ENCODE measurements at places on chromosomes 3 and 15. TPM values are rescaled to one million over a fixed set of nuclear protein-coding genes. Genes with fewer than 3 reads are reported as not detected.

DNA sequence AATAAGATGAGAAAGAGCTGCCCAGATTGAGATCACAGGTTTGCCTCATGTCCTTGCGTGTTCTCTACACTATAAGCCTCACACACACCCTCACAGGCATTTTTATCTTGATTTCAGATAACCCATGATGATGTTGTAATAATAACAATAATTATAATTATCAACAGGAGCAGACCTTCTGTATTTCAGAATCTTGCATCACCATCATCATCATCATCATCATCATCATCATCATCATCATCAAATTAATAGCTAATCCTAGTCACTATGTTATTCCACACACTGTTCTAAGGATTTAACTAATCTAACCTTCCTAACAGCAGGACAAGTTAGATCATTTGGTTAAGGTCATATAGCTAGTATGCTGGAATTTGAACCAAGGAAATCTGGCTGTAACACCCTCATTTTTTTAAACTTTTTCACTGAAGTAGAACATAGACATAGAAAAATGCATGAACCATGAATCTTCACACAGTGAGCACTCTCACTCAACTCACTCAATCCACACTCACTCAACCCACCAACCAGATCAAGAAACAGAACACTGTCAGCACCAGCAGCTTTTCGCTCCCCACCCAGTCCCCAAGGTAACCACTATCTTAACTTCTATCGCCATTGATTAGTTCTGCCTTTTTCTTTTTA lies 1.8 kb upstream of the SH2D7 start:
- no peak for DNase-seq
- no peak overlapping the region for H3K4me3 ChIP-seq
- H3K27ac ChIP-seq, result no peak overlapping the region
- no peaks in the 10 kb centered on the region for H3K4me1 ChIP-seq
- H3K27me3 ChIP-seq, result peaks cover 14% of the 10 kb centered on the region

DNA sequence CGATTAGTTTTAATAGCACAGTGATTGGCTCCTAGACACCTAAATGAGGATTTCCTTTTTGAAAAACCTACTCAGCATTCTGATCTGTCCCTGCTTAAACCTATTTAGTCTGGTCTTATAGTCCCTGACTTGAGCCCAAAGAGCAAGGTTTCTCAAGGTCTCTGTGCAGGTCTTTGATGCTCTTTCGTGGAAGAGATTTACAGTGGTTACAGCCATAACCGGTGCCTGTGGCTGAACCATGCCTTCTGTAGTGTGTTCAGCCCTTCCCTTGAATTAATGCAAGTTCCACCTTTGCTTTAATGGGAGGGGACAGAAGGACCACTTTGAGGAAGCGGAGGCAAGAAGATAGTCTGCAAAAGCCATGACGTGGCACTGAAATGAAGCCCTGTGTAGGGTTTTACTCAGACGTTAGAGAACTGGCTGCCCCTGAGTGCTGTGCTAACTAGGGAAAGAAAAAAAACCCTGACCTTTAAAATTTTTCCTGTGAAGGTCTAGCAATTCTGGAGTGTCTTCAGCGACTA lies 43.0 kb downstream of the ZBTB38 start:
- no peak overlapping the region for H3K4me3 ChIP-seq
- H3K27ac ChIP-seq, result no peak overlapping the region
- no peaks in the 10 kb centered on the region for H3K36me3 ChIP-seq
- peaks cover 9% of the 10 kb centered on the region for H3K27me3 ChIP-seq

GRCh38 chr3:49530231-49530630 lies 24.0 kb upstream of the BSN start:
- H3K27ac ChIP-seq, result no peak overlapping the region
- DNase-seq, result no peak
- no peak overlapping the region for H3K4me3 ChIP-seq
- H3K27me3 ChIP-seq, result no peaks in the 10 kb centered on the region
- peaks cover 14% of the 10 kb centered on the region for H3K36me3 ChIP-seq

DNA sequence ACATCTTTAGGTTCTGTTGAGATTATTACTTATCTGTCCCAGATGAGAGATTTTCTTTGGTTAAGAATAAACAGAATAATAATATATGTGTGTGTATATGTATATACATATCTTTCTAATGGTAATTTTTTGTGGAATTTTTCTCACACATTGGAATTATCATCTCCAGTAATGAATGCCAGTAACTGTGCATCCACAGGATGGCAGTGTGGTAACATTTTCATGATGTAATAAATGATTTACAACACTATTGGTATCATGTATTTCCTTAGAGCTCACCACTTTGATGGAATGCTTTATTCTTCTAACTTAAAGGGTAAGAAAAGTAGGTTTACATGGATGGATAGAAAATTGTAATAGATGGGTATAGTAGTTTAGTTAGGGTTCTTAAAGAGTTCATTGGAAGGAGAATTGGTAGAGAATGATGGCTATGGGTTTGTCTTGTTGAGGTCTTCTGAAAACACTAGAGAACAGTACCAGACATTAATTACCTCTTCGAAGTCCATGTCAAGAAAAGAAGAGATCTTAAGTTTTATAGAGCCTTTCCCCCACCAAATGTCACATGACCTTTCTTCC lies 78.1 kb downstream of the STT3B start:
- H3K4me3 ChIP-seq, result no peak overlapping the region
- H3K27ac ChIP-seq, result no peak overlapping the region
- no peak for DNase-seq
- no peaks in the 10 kb centered on the region for H3K4me1 ChIP-seq
- H3K36me3 ChIP-seq, result no peaks in the 10 kb centered on the region

GRCh38 chr3:124132813-124133212 lies 140.9 kb upstream of the ROPN1 start:
- DNase-seq, result no peak
- no peaks in the 10 kb centered on the region for H3K36me3 ChIP-seq
- no peak overlapping the region for H3K4me3 ChIP-seq
- H3K27ac ChIP-seq, result no peak overlapping the region
- H3K4me1 ChIP-seq, result no peaks in the 10 kb centered on the region

GRCh38 chr15:69163141-69163669 lies 2.8 kb downstream of the GLCE start:
- H3K4me3 ChIP-seq, result no peak overlapping the region
- H3K27me3 ChIP-seq, result no peaks in the 10 kb centered on the region
- DNase-seq, result no peak
- no peak overlapping the region for H3K27ac ChIP-seq
- H3K36me3 ChIP-seq, result no peaks in the 10 kb centered on the region
- peaks cover 3% of the 10 kb centered on the region for H3K4me1 ChIP-seq

DNA sequence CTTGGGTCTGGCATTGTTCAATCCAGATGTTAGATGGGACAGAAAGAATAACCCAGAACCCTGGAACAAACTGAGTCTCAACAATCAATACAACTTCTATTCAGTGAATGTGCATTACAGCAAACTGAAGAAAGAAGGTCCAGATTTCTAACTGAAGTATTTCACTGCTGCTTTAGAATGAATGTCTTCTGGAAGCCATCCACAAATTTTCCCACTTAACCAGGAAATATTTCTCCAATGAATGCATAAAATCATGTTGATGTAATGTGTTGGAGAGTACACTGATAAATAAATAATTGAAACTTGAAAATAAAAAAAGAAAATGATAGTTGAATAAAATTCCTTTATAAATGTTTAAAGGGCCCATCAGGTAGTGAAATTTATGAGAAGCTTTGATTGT lies 658.6 kb downstream of the ZBBX start:
- no peaks in the 10 kb centered on the region for H3K27me3 ChIP-seq
- no peak overlapping the region for H3K4me3 ChIP-seq
- no peak for DNase-seq
- no peaks in the 10 kb centered on the region for H3K4me1 ChIP-seq

GRCh38 chr15:95987886-95988573 lies 342.5 kb upstream of the NR2F2 start:
- no peak overlapping the region for H3K27ac ChIP-seq
- H3K4me3 ChIP-seq, result no peak overlapping the region
- no peaks in the 10 kb centered on the region for H3K36me3 ChIP-seq
- no peak for DNase-seq

DNA sequence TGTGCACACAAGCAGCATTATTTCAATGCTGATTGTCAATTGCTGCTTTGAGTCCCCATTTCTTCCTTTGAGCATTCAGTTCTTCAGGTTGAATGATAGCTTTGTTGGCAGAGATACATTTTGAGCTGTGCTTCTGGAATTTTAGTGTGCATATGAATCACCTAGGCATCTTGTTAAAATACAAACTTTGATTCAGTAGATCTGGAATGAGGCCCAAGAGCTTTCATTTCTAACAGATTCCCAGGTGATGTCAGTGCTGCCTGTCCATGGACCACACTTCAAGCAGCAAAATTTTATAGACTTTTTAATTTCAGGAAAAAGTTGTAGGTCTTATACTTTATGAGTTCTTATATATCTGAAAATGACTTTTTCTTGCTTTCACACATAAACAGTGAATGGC lies 131.1 kb downstream of the ADAMTSL3 start:
- no peaks in the 10 kb centered on the region for H3K27me3 ChIP-seq
- no peak for DNase-seq
- H3K36me3 ChIP-seq, result no peaks in the 10 kb centered on the region
- no peaks in the 10 kb centered on the region for H3K4me1 ChIP-seq
- H3K4me3 ChIP-seq, result no peak overlapping the region
- H3K27ac ChIP-seq, result no peak overlapping the region

The OSBPL10 gene
- polyA plus RNA-seq, result 26.2 TPM
